Stimulated activated CD4-positive, alpha-beta T cell treated with anti-CD3 and anti-CD28 coated beads, Interleukin-4, amount 100 ng/mL, for 1 hour (primary cell): ENCODE measurements at places on chromosomes 4 and X.

DNA sequence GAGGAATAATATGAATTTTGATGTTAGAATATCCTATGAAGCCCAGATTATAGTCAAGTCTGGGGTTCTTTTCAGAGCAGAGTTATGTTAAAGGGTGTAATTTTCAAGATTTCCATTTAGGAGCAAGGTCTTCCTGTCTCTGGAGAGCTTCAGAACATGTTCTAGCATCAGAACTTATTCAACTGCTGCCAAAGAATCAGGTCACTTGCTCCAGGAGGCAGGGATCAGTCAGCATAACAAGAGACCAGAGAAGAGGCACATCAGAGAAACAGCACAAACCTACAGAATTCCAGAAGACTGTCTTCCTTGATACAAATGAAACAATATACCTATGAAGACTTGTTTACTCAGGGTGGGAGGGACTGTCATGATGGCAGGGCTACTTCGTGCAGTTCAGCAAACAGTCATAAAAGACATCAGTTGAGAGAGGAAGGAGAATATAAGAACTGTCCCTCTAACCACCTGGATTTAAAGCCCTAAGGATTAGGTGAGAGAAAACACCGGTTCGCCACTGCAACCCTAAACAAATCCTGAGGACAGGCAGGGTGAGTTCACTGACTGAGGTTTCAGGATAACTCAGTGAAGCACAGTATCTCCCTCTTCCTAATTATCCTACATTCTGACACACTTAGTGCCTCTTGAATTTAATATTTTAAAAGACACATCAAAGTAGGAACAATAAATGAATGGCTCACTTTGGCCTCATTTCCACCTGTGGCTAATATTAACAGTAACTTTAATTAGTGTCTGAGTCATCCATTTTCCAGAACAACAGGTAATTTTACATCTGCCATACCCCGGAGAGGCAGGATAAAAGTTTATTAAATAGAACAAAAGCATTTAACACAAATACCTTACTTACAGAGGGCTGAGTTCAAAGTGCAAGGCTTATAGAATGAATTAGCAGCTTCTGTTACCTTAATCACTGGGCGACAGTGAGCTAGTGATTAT lies 93.0 kb downstream of the HDAC8 start:
- no peak for DNase-seq

- DNase-seq: no peak
Measured at GRCh38 chr4:137025484-137026059, 506.7 kb downstream of the PCDH18 start.

- DNase-seq: no peak
Measured at GRCh38 chr4:77697860-77698590, 92.4 kb downstream of the CXCL13 start.

DNA sequence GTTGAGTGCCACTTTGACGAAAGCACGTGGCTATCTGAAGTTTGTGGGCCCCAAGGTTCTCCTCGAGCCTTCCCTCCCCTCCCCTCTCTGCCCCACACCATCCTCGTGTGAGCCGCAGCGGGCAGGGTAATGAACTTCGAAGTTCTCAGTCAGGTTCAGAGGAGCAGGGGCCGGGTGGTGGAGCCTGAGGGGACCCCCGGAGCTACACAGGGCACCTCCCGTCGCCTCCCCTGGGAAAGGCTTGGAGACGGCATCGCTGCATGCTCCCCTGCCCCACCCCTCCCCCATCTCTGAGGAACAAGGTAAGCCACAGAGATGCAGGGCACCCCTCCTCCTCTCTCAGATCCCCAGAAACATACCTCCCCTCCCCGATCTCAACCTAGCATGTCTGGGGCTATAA lies 2.8 kb upstream of the NKX1-1 start:
- no peak for DNase-seq

DNA sequence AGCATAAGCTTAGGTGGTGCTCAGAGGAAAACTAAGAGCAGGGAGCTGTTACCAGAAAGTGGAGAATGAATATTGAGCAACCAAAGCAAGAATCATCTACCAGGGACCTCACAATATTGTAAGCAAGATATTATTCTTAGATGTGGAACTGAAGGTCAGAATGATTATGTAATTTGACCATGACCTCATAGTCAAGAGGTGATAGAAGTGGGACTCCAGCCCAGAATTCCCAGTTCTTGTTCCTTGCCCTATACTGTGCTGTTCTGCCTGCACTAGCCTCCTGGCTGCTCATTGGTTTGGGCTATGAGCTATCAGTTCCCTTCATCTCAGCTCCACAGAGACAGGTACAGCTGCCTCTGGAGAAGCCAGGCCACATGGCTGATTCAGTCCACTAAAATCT lies 229.4 kb downstream of the LDB2 start:
- no peak for DNase-seq

DNA sequence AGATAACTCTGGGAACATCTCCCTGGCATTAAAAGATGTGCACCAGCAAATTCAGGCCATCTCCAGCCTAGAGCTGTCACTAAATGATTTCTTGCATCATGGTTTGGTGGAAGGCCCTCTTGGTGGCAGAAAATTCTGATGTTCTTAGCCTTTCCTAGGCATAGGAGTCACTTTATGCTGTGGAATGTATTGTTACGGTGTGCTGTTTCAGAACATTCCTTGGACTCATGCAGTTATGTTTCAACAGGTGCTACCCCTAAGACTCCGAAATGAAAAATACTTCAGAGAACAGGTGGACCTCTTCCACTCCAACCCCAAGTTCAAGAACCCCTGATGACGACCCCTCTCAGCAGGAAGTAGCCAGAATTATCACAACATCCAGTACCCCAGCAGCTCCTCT lies 20.3 kb upstream of the PAPSS1 start:
- DNase-seq: no peak

DNA sequence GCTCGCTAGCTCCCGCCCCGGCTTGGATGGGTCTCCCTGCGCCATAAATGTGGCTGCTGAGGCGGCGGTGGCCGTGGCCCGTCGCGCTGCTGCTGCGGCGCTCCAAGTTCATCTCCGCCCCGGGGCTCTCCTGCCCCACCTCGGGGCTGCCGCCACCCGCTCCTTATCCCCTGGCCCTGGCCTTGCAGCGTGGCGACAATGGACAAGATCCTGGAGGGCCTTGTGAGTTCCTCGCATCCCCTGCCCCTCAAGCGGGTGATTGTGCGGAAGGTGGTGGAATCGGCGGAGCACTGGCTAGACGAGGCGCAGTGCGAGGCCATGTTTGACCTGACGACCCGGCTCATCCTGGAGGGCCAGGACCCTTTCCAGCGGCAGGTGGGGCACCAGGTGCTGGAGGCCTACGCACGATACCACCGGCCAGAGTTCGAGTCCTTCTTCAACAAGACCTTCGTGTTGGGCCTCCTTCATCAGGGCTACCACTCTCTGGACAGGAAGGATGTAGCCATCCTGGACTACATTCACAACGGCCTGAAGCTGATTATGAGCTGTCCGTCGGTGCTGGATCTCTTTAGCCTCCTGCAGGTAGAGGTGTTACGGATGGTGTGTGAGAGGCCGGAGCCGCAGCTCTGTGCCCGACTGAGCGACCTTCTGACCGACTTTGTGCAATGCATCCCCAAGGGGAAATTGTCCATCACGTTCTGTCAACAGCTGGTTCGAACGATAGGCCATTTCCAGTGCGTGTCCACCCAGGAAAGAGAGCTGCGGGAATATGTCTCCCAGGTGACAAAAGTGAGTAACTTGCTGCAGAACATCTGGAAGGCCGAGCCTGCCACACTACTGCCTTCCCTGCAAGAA lies 763 bp downstream of the USP38 start:
- no peak for DNase-seq

- DNase-seq: no peak
Measured at GRCh38 chrX:78997870-78998558, 52.8 kb downstream of the P2RY10 start.

DNA sequence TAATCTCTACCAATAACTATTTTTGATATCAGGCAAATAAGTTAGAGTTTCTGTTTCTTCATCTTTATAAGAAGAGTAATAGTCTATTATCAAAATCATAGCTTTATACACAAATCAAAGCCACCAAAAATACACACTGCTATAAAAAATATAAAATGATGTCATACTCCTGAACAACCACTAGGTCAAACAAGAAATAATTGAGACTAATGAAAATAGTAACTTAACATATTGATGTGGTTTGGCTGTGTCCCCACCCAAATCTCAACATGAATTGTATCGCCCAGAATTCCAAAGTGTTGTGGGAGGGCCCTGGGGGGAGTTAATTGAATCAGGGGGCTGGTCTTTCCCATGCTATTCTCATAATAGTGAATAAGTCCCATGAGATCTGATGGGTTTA lies 2277.5 kb downstream of the ARAP2 start:
- no peak for DNase-seq

DNA sequence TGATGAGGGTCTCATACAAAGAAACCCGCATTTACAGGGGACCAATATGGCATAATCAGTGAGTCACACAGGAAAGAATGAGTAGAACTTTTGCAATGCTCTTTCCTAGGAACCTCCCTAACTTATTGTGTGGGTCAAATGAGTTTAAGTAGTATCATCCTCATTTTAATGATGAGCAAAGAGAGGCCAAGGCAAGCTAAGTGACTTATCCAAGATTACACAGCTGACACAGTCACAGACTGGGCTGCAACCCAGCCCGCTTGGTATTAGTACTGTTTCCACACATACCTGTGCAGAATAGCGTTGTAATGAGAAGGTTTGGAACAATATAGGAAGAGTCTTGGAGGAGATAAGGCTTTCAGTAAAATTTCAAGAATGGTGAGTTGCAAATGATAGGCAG lies 91.0 kb upstream of the PPP1R2C start:
- no peak for DNase-seq

- DNase-seq: no peak
Measured at GRCh38 chrX:12210971-12211370, 72.7 kb downstream of the FRMPD4 start.

DNA sequence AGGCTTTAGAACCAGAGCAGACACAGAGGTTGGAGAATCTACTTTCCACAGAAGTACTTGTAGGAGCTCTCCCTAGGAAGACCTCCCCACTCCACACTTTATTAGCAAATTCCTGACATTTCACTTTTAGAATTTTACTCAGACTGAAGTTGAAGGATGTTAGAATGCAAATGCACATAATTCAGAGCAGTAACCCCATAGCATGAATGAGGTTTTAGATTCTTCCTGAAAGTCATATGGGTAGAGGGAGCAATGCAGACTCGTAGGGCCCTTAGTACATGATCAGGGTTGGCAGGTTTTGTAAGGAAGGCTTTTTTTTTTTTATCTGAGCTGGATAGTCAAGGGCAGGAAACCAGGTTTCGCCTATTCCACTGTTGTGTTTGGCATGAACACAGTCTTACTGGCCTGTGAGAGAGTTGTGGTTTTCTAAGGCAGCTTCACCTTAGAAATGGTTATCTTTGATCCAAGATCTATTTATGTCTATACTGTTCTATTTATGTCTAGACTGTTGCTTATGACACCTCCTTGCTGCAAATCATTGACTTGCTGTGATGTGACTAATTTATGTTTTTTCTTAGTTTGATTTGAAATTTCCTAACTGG lies 48.9 kb downstream of the SPATA18 start:
- no peak for DNase-seq

DNA sequence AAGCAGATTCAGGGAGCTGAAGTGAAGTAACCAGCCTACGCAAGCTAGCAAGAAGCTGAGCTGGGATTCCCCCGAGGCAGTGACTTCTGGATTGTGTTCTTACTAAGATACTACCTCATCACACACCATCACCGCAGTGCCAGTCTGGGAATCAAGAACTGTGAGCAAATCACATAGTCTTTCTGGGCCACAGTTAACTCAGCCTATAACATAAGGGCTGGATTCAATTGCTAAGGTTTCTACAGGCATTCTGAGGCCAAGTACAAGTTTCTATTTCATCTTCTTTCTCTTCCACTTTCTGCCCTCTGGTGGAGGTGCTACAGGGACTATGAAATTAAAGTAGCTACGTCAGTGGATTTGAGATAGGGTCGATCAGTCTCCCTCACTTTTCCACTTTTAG lies 1.4 kb upstream of the CORIN start:
- DNase-seq: peak; percentile 41

GRCh38 chr4:1212546-1213335 lies 36.2 kb downstream of the CTBP1 start:
- DNase-seq: no peak
